PC-9 (cell line): ENCODE measurements at places on chromosomes 11 and 22.

DNA sequence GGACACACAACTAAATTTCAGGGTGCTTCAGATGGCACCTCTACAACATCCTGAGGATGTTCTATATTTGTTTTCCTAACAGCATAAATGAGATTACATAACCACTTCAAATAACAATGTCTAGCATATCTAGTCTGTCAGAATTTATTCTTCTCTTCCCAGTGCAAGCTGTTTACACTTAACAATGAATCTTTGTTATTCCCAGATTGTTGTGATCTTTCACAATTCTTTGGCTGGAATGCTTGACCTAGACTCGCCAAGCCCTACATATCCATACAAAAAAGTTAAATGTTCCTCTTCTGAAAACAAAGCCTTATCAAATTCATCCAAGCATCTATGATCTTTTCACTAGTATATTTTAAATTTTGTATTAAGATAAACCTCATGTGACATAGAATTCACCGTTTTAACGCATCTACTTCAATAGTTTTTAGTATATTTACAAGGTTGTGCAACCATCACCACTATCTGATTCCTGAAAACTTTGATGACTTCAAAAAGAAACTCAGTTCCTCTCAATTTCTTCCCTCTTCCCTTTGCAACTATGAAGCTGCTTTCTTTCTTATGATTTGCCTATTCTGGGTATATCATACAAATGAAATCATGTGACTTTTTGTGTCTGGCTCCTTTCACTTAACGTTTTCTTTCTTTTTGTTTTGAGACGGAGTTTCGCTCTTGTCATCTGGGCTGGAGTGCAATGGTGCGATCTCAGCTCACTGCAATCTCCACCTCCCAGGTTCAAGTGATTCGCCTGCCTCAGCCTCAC is 61.7 kb upstream of the CHRNA10 start:
- no peak for DNase-seq

DNA sequence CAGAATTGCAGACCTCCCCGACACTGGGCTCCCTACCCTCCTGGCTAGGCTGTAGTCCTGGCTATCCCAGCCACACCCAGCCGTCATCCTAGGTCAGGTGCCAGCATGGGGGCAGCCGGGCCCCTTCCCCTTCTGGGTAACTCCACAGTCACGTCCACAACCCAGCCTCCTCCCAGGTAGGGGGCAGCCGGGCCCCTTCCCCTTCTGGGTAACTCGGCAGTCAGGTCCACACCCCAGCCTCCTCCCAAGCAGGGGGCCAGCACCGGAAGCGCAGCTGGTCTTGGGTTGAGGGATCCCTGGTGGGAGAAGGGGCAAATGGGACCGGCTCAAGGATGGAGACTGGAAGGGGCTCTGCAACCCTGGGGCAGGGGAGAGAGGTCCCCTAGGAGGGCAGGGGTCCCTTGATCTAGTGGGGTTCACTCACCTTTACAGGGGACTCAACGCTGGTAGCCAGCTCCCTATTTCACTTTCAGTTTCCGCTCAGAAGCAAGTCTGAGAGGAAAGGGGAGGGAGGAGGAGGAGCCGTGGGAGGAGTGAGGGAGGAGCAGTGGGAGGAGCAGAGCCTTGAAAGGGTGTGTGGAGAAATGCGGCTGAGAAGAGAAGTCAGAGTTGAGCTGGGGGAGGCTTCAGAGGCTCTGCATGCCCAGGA is at the start of gene TRIM21:
TRIM21 (minus strand) TSS at position 494 of the 649 bp plus-strand sequence. CDS start 3,293 bp downstream, outside the sequence.
- peak; percentile 70 for DNase-seq

GRCh38 chr22:49966774-49967705 is 6.5 kb downstream of the PIM3 start:
- no peak for DNase-seq

- no peak for DNase-seq
These were observed 181.9 kb downstream of the CTTN start for GRCh38 chr11:70580036-70580805.

GRCh38 chr11:103109818-103110388 is 677 bp downstream of the DYNC2H1 start:
- peak; percentile 5 for DNase-seq

- DNase-seq: no peak
These were observed 301.6 kb downstream of the TBC1D22A start for GRCh38 chr22:47064016-47064415.

DNA sequence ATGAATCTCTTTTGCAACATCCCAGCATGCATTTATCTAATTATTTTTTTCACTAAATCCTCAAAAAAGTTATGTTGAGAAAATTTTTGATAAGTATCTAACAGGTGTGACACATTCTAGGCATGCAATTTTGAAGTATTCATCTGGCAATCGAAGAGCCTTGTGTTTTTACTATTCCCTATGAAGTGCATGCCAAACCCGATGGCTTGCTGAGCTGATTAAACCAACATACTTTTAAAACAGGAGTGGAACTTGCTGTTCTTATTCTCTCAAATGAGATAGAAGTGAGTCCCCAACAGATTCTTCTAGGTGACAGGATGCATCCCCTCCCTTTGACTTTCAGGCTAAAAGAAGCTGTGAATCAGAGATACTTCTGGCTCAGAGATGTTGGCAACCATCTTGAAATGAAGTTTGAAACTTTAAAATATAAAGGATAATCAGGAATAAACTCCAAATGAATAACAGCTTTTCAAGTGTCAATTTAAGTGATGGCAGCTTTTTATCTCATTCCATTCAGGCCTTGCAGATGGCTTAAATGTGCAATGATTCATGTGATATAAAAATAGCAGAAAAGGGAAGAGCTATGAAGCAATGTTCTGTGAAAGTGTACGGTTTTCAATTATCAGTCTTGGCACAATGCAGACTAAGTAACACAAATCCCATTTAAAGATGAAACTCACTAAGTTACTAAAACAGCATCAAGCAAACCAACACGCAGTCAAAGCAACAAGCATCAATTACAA is 67.7 kb downstream of the APOL5 start:
- no peak for DNase-seq

DNA sequence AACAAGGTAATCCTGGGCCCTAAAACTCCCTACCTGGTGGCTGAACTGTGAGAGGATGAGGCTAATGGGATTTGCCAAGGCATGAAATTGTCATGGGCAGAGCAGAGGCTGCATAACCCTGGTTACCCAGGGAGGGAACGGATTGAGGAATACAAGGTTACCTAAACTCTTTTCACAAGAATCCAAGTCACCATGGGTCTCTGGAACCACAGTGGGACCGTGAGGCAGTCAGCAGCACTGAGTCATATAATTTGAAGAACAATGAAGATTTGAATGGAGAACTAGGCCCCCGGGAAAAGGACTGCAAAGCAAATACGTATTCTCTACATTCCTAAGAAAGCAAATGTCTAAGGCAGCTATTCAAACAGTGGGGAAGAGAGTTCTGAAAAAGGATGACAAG is 19.8 kb downstream of the CAT start:
- DNase-seq: no peak

- DNase-seq: no peak
These were observed 78.4 kb upstream of the DBX1 start for GRCh38 chr11:20238712-20239111.

GRCh38 chr22:28562324-28562723 is 117.3 kb downstream of the TTC28 start:
- DNase-seq: no peak

DNA sequence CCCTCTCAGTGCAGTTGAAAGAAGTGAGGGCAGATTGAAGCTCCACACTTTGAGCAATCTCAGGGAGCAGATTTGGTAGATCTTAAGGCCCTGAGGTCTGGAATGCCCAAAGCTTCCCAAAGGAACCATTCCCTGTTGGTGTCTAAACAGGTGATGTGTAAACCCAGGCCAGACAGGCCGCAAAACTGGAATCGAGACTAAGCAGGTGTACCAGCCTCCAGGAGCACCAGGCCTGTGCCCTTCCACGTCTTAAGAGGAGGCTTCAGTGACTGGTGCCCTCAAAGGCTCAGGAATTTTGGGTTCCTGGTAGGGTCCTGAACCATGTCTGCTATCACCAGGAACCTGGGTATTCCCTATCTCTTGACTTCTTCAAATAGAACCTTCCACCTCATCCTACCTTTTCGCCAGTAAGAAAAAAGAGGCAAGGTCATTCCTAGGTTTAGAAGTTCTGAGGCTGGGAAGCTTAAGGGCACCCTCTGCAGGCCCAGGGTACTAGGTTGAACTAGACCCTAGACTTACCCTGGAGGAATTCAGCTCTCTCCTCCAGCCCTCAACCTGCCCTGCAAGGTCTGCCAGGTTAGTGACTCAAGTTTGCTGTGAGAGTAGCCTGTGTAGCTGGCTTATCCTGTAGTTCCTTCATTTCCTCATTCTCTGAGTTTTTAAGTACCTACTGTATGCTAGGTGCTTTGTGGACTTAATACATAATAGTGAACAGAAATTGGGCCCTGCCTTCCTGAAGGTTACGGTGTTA is 100.0 kb upstream of the NNMT start:
- peak; percentile 78 for DNase-seq

DNA sequence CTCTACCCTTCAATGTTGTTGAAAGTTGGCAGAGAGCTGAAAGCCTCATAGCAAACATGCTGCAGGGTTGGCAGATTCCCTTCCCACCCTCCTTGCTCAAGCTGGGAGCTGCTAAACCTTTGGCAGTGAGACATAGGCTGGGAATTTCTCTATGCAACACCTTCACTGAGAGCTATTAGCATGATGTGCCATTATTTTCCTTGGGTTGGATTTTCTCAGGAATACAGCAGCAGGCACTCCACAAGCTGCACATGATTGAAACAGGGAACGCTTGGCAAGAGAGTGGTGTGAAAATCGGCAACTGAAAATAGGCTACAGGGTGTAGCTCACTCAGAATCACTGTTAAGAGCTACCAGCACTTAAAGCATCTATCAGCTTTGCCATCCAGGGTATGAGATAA is 9.6 kb upstream of the ALKBH3 start:
- no peak for DNase-seq

DNA sequence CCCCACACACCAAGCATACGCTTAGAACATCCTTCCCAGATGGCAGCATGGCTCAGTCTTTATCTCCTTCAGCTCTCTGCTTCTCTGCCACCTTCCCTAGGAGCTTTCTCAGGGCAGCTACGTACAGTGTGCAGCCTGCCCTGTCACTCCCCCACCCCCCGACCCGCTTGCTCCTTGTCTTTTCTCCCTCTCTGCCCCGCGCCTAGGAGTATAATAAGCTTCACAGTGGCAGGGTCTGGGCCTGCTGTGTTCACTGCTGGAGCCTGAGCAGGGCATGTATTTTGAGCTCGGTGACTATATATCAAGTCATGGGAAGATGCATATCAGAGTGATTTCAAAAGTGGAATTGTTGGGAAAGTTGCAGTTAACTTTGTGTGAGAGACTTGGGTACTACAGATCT is 55.8 kb upstream of the ADSL start:
- no peak for DNase-seq

- no peak for DNase-seq
These were observed 61.6 kb upstream of the SLC17A6 start for GRCh38 chr11:22276535-22276934.

DNA sequence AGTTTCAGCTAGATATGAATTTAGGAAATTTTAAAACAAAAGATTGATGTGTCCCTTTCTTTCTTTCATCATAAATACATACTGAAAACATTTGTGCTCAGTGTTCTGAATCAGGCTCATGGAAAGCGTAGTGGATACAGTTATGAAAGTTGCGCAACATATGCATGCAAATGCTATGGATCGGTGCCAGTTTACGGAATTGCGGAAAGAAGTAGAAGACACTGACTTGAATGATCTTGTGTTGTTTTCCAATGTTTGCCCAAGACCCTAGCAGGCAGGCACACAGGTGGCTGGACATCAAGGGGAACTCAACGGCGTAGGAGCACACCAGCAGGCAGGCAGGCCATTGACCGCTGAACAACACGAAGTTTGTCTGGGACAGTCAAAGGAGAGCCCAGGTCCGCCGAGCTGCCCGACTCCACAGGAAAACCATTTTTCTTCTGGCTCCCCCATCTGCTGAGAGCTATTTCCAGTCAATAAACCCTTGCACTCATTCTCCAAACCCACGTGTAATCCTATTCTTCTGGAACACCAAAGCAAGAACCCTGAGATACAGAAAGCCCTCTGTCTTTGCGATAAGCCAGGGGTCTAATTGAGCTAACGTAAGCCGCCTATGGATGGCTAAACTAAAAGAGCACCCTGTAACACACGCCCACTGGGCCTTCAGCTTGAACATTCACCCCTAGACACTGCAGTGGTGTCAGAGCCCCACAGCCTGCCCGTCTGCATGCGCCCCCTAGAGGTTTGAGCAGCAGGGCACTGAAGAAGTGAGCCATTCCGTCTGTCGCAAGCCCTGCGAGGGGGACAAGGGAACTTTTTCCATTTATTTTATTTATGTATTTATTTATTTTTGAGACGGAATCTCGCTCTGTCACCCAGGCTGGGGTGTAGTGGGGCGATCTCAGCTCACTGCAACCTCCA is 7.4 kb upstream of the BIRC3 start:
- no peak for DNase-seq

DNA sequence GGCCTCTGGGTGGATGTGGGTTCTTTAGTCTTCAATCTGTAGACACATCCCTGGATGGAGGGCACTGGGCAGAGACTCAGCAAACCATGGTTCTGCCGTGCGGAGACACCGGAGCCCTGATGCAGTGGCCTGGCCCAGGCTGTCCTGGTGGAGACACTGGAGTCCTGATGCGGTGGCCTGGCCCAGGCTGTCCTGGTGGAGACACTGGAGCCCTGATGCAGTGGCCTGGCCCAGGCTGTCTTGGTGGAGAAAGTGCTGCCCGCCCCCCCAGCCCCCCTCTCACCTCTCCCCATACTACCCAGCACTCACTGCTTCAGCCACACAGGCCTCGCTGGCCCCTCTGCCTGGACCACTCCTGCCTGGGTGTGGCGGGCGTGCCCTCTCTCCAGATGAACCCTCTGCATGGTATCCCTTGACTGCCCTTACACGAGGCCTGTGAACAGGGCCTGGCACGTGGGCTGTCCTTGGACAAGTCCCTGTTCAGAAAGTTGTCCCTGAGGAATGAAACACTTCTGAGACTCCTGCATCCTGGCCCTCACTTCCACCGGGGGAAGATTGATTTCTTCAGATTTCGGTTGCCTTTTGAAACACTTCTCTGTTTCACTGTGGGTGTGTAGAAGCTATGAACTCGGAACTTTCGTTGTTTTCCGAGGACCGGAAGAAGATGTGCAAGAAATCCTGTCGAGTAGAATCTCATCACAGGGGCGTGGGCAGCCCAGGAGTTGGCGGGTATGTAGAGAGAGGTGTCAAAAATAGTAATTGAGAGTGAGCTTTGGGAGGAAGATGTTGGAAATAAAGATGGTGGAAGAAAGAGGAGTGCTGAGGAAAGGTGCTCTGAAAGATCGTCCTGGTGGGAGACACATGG is 26.2 kb downstream of the IGHMBP2 start:
- no peak for DNase-seq

GRCh38 chr11:34044664-34045485 is 6.7 kb upstream of the CAPRIN1 start:
- peak; percentile 96 for DNase-seq

- peak; percentile 88 for DNase-seq
These were observed 10.8 kb downstream of the RIBC2 start for GRCh38 chr22:45424241-45424731.

DNA sequence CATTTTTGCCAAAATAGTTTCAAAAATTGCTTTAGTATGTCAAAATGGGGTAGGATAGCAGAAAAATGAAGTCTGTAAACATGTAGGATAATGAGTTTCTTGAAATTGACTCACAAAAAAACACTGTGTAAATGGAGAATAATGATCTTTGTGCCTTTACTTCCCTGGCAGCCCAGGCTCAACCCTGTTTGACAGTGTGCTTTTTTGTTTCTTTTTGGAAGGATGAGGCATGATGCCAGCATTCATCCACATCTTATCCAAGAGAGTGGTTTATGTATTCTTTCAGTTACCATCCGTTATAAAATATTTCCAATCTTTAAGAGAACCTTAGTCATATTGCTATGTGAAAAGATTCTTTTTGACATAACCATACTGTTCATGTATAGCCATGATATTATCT is 70.6 kb downstream of the ARHGAP42 start:
- DNase-seq: no peak

GRCh38 chr11:81377418-81377817 is 1356.2 kb downstream of the FAM181B start:
- no peak for DNase-seq
